Posterior vena cava (tissue), 2 donors: ENCODE measurements at places on chromosomes 4 and X. TPM values are rescaled to one million over a fixed set of nuclear protein-coding genes. Genes with fewer than 3 reads are reported as not detected.

The SPP1 gene
- total RNA-seq: 179 TPM

- DNase-seq: no peak
These were observed 881.6 kb downstream of the PCDH18 start for GRCh38 chr4:136650541-136651277.

DNA sequence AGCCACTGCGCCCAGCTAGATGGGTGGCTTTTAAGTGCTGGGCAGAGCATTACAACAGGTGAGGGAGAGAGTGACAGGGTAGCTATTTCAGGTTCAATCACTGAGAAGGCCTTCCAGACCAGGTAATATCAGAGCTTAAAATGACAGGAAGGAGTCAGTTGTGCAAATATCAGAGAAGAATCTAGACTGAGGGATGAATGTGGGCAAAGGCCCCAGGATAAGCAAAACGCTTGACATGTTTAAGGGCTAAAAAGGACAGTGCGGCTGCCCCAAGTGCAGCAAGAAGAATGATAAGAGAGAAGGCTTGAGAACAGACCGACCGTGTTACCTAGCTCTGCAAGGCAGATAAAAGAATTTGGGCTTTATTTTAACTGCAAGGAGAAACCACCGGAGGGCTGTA is 18.6 kb downstream of the AADAT start:
- DNase-seq: no peak

DNA sequence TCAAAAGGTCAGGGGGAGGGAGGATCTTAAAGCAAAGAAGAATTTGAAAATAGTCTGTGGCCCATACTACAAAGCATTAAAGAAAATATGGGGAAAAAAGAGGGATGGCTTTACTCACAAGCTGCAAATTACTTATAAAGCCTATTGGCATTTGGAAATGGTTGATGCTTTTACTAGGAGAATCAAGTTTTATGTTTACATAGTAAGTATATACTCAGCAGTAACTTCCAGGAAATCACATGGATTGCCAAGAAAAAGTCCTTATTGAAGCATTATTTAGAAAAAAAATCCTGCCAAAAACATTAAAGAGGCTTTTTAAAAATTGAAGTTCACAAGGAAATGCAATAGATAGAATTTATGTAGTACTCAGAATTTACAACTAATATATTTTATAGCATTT is 8.4 kb upstream of the SH3RF1 start:
- no peak for DNase-seq

The PRRG1 gene
- total RNA-seq: 10.8 TPM

The APLN gene
- total RNA-seq: 8.5 TPM

GRCh38 chrX:19549838-19550237 is 34.5 kb upstream of the MAP3K15 start:
- DNase-seq: no peak

- DNase-seq: peak; percentile 67
These were observed 863 bp upstream of the XPNPEP2 start for GRCh38 chrX:129737916-129738315.

DNA sequence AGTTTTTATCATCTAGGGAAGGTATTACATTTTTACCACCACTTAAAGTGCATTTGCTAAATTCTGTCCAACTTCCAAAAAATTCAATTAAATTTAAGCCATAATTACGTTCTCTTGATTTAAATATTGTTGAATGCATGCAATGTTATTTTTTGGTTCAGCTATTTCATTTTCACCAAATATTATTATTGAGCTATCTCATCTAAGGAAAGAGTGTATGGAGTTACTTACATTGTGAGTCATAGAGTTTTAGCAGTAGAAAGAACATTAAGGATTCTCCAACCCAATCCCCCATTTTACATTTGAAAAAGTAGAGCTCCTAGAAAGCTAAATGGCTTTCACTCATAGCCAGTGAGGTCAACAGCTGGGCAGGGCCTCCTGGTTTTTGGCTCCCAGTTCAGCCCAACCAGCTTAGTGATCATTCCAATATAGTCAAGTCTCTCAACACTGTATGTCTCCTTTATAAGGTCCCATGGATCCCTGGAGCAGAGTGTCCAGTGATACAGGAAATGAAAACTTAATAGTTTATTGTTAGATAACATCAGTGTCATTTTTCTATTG is 60.5 kb downstream of the NDNF start:
- no peak for DNase-seq

The GYPA gene
- not detected for total RNA-seq
